ENCODE measurements at places on chromosomes 3 and 15.

DNA sequence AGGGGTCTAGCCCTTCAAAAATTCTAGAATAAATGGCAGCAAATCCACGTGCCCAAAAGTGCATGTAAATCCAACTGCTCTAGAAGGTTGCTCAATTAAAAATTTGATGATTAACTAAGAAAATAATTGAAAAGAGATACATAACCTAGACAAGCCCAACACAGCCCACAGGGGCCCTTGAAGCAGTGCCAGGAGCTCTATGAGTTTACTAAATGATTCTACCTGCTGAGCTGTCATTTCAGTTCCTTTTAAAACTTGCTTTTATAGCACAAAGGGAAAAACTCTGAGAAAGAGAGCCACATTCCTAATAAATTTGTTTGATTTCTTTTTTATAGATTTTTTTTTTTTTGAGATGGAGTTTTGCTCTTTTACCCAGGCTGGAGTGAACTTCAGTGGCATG, 38.9 kb upstream of the GNB5 start:
- DNase-seq = no peak

DNA sequence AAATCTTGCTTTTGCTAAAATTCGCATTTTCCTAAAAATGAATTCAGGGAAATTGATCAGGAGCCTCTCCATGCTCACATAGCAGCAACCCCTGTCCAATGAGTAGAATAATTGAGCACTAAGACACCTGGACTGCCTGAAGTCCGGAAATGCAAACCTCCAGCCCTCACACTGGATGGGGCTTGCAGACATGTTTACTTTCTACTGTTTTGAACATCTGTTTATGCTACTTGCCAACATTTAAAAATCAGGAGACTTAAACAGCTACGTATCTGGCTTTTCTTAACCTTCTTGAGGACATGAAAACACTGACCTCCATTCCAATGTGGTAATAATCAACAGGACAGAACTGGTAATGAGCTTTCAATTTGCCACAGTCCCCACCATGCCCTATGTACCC, 184.4 kb downstream of the SHOX2 start:
- no peak for DNase-seq

DNA sequence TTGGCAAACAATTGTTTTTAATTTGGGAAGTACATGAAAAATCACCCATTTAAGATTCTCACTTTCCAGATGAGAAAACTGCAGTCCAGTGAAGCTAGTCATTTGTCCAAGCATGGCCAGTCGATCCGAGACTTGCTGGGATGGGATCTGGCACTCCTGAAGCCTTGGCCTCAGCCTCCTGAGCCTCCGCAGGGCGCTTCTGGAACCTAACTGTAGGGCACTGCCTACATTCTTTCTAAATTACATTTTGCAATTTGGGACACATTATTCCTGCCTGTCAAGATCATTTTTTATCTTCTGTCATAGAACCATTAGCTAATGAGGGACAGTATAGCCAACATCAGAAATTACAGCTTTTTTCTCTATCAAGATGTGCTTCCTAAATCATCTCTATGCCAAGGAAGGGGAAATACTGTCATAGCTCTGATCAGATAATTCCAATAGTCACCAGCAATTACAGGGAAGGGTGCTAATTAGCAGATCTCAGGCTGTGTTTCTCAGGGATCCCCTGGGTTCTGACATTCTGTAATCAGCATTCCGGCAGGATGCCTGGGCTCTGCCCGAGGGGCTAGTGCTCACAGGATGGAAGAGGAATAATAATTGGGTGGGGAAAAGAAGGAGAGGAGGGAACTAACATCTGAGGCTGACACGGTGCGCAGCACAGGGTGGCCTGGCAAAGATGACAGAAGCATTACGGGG, 28.3 kb downstream of the ANAPC13 start:
- DNase-seq = no peak

- DNase-seq = no peak
Observed at GRCh38 chr15:43911235-43911781, 84.5 kb downstream of the WDR76 start.

- DNase-seq = no peak
Observed at GRCh38 chr15:70610541-70610940, 152.8 kb downstream of the UACA start.

DNA sequence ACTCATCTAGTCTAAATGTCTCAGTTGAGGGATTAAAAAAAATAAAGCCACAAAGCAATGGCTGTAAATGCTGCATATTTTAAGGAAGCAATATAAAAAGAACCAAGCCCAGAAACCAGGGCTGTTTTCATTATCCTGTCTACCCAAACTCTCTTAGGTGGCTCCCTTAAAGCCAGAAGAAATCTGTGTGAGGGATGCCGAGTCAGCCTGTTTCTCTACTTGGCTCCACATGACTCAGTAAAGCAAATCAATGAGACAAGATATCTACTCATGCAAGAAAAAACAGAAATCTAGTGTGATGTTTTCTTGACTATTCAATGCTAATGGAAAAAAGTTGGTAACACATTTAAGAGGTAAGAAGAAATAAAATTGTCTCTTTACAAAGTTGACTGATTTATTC, 296.2 kb downstream of the ZBTB20 start:
- no peak for DNase-seq

DNA sequence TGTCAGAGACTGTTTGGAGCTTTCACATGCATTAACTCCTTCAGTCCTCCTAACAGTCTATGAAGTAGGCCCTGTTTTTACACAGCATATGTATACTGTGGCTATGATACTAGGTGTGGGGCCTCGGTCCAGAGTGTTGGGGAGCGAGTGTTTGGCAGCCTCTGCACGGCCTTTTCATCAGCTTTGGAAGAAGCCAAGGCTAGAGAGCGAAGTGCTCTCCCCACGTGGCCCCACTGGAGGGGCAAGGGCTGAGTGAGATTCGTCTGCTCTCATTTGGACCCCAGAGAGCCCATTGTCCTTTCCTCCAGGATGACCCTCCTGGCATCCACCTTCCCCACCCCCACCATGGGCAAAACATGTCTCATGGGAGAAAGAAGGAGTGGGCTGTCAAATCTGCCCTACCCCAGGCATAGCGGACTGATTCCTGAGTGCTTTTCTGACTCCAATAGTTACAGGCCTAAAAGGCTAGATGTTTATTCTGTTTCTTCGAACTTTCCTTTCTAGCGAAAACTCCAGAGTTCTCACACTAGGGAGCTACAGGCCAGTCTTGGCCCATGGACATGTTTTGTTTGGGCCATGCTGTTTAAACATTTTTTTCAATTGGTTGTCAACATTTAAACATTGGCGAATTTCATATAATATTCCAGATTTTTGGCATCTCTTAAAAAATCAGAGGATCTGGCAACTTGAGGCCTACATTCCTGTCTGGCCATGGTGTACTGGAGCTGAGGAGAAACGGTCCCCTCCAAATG, 76.0 kb downstream of the EEFSEC start:
- no peak for DNase-seq

- no peak for DNase-seq
Observed at GRCh38 chr3:107962946-107963345, 127.9 kb downstream of the CD47 start.

- DNase-seq = no peak
Observed at GRCh38 chr3:123155471-123156011, 46.2 kb upstream of the SEC22A start.

DNA sequence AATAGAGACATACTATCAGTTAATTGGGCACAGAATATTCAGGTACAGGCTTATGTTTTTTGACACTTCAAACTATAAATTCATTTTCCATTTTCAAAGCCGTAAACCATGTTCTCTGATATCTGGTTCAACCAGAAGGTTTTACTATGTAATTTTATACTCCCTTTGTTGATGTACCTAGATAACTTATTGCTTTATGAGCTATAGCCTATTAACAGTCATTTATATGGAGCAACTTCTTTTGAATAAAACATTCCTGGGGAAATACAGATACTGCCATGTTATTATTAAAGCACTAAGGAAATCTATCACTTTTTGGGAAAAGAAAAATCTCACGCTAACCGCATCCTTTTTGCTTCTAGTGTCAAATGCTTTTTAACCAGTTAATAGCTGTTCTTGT, 505.6 kb downstream of the PYDC2 start:
- no peak for DNase-seq

DNA sequence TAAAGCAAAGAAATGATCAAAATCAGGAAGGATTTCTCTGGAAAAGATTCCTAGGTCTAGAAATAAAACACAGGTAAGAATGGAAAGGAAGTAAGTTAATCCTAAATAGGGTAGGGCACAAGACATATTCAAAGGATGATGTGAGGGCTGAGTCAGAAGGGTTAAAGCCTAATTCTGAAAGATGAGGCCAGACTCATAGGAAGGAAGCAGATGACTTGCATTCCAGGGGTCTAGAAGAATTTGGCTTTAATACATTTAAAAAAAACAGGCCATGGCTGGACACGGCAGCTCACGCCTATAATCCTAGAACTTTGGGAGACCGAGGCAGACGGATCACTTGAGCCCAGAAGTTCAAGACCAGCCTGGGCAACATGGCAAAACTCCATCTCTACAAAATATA, 3.2 kb downstream of the SSR3 start:
- DNase-seq = no peak

DNA sequence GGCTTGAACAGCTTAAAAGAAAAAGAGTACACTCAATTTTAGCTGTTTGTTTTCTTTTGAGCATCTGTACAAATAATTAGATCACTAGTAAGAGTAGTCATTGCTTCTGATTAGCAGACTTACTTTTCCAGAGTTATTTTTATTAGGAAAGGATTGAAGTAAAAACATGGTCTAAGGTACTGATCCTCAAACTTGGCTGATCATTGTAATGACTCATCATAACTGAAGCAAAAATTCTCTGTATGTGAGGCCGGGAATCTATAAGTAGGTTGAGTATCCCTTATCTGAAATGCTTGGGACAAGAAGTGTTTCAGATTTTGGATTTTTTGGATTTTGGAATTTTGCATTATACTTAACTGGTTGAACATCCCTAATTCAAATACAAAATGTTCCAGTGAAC, 12.4 kb downstream of the NMD3 start:
- DNase-seq = no peak

DNA sequence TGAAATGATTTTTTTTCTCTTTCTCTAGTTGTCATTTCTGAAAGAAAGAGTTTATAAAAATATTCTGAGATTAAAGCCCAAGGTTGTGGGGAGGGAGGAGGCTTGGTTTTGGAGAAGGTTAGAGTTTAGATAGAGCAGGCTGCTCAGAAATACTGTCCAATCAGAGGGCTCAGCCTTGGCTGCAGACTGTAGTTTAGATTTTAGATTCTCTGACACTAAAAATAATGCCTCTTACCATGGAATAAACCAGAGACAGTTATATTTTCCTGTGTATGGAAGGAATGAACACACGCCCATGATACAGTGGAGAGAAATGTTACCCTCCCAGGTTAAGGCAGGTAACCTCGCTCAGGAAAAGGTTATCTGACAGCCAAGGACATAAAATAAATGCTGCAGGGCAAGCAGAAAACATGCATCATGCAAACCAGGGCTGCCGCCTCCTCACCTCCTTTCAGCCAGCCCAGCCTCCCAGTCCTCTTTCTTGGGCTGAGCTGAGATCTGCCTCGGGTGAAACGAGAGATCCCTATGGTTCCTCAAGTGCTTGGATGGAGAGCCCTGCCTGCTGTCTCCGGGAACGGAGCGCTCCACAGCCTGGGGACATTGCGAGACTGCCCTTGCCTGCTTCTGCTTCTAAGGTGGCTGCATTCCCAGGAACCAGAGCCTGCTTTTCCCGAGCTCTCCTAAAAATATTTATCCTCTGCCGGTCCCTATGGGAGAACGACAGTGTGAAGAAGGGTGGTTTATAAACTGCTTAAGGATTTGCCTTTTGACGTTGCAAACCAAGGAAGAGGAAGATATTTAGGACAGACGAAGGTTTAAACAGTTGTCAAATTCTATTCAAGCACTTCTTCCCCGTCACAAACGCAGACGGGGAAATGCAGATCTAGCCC, 848 bp downstream of the NCEH1 start:
- DNase-seq = peak; percentile 11

DNA sequence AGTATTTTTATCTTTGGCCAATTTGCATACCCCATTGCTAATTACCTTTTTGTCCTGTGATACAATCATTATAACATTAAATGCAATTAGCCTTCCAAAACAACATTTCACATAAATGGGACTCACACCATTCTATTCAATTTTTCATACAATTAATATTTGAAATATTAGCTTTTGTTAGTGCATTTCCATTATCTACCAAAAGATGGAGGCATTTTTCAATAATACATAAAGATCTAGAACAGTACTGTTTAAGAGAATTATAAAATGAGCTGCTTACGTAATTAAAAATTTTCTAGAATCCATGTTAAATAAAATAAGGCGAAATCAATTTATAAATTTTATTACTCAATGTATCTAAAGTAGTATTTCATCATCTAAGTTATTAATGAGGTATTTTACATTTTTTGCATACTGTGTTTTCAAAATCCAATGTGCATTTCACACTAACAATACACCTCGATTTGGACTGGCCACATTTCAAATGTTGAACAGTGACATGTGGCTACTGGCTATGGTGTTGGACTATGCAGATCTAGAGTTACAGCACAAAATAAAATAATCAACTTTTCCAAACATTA, 74.3 kb downstream of the TJP1 start:
- DNase-seq = no peak

DNA sequence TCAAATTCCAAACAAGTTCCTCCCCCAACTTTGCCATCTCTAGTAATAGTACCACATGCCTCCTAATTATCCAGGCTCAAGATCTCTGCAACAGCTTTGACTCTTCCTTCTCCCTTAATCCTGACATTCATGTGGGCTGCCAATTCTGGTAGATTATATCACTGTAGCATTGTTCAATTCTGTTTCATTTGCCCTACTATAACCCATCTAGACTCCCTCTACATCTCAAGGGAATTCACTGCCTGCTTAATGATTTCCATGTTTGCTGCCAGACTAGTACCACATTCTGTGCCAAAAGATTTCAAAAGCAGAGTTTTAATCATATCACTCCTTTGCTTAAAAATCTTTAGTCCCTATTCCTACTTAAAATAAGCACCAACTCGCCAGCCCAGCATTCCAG, 34.6 kb upstream of the PPIB start:
- DNase-seq = no peak

- DNase-seq = no peak
Observed at GRCh38 chr3:112382543-112383160, 49.7 kb downstream of the CD200 start.

DNA sequence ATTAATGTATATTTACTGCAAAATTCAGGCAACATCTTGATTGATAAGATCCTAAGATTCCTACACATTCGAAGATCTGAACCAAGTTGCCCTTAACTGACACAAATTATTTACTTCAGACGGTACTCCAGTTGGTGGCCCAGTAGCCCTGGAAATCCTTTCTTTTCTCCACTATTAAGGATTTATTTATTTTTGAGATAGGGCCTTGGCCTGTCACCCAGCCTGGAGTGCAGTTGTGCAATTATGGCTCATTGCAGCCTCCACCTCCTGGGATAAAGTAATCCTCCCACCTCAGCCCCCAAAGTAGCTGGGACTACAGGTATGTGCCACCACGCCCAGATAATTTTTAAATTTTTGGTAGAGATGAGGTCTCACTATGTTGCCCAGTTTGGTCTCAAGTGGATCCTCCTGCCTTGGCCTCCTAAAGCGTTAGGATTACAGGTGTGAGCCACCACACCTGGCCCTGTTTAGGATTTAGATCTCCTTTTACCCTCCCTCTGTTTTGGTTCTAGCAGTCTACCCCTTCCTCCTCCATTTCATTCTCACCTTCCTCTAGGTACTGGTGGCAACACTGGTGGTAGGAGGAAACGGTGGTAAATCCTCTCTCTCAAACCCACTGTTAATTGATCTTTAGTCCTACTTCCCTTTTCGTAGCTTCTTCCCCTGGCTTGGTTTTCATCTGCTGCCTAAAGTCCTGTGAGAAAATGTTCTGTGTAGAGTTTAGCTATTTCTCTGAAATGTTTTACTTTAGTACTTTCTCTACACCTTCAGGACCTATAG, 12.7 kb upstream of the ZNF609 start:
- no peak for DNase-seq

GRCh38 chr3:54171509-54171908, 49.2 kb downstream of the CACNA2D3 start:
- DNase-seq = no peak

Data from NCI-H187 treated with DMSO at 0.1 percent for 48 hours (cell line).